ENCODE measurements at places on chromosomes 12 and 14.

DNA sequence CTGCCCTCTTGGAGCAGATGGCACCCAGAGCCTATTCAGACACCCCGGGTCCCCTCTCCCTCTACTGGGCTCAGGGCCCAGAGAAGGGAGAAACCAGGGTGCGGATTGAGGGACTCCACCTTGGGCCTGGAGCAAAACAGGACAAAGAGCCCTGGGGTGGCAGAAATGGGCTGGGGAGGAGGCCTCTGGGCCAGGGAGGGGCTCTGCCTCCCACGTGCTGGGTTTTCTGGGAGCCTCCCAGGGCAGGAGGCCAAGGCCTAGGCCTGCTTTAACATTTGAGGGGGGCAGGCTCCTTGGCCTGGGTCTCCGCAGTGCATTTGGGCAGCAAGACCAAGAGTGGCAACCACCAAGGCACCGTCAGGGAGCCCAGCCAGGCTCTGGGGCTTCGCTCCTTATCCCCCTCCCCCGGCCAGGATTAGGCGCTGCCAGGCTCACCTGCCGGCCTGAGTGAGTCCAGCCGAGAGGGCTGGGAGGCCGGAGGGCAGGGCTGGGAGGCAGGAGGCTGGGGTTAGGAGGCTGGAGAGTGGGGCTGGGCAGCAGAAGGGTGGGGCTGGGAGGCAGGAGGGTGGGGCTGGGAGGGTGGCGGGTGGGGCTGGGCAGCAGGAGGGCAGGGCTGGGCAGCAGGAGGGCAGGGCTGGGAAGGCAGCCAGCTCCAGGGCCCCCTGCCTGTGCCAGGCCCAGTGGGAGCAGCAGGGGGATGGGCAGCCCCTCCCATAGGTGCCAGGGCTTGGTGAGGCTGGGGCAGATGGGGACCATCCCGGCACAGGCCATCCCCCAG lies 101.8 kb upstream of the EIF5 start:
- DNase-seq = no peak

DNA sequence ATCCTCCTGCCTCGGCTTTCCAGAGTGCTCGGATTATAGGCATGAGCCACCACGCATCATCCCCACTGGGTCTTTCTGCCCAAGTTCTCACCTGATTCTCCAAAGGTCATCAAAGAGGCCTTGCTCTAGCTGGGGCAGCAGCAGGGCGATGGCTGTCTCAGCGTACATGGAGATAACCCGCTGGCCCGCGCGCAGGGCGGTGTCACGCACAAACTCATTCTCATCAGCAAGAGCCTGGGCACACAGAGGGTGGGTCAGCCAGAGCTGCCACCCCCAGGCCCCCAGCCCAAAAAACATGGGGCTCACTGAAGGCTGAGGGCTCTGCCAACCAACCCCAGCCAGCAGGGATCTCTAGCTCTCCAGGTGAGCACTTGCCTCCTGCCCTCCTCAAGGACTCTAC lies 27.7 kb upstream of the RAB35 start:
- DNase-seq = no peak

DNA sequence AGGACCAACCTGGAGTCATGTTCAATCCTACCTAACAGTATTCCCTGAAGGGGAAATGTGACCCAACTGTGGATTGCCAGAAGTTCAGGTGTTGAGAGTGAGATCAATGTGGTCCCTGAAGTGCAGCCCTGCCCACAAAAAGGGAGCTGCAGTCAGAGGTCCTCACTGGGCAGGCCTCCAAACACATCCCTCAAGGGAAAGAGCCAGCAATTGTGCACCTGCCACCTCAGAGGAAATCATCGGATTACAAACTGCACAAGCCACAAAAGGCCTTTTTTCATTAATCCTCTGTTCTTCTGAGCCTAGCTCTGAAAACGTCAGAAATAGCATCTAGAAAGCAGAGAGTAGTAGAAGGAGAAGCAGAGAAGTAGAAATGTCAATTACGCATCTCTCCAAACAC lies 10.8 kb upstream of the MDM1 start:
- no peak for DNase-seq

GRCh38 chr12:116927244-116927940 lies 16.6 kb downstream of the FBXW8 start:
- no peak for DNase-seq

- no peak for DNase-seq
Observed at GRCh38 chr12:22230280-22230794, 104.2 kb downstream of the ST8SIA1 start.

GRCh38 chr14:94649543-94650443 lies 37.6 kb downstream of the SERPINA3 start:
- DNase-seq = no peak
